Peyer's patch (tissue), 4 donors: ENCODE measurements at places on chromosomes 6 and 20.

GRCh38 chr6:13268913-13269518 lies 59.3 kb downstream of the TBC1D7 start:
- no peak for DNase-seq

DNA sequence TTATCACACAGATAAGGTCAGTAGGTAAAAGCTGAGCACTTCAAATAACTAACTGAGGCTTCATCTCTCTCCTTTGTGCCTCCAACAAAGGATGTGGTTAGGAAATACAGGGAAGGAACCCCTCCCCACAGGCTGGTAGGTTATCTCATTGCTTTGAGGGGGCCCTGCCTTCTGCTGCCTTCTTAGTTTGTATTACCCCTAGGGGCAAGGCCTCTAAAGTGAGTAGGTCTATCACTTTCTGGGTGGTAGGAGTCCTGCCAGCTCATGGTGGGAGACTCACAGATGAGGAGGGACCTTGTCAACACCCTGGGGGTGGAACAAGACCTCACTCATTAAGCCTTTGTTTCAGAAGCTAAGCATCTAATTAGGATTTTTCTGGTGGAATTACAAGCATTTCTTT lies 34.6 kb downstream of the EDN1 start:
- no peak for DNase-seq

- DNase-seq: no peak
Measured at GRCh38 chr6:162363757-162364156, 363.8 kb downstream of the PRKN start.

DNA sequence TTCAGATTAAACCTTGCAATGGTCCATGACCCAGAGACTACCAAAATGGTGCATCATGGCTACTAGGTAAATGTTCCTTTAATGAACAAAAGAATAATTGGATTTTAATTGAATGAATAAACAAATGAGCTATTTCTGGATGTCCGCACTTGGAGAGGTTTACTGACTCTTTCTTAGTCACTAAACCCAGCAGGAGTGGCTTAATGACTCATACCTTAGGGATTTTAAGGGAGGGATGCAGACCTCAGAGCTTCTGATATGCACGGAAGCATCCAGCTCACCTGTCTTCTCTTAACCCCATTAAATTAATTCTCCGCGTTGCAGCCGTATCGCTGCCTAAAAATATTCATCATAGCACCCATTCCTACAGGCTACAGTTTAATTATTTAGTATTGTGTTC lies 970.0 kb upstream of the SLC35B3 start:
- no peak for DNase-seq

DNA sequence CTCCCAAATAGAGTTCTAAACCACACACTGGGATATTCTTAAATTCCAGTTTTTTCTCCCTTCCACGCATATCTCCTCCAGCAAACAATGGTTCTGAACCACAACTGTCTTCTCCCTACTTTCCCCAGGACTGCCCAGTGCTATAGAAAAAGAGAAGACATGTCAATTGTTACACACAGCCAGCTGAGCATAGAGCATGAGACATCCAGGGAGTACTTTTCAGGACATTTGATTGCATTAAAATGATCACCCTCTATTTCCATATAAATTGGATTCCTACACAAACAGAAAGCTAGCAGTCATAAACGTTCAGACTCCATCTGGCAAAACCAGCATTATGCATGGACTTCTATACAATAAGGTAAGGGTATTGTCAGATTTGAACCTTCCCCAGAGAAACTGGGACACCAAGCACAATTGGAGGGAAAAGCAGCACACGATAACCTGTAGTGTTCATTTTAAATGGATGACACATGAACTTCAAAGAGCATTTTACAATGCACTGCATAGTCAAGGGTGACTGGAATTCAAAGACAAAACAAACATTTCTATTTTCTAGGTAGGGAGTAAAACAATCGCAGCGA lies 93.1 kb upstream of the HEY2 start:
- no peak for DNase-seq

- DNase-seq: peak; percentile 81
Measured at GRCh38 chr20:17898548-17898994, 70.0 kb downstream of the SNX5 start.

GRCh38 chr6:36759148-36759759 lies 61.6 kb downstream of the RAB44 start:
- DNase-seq: peak; percentile 93

DNA sequence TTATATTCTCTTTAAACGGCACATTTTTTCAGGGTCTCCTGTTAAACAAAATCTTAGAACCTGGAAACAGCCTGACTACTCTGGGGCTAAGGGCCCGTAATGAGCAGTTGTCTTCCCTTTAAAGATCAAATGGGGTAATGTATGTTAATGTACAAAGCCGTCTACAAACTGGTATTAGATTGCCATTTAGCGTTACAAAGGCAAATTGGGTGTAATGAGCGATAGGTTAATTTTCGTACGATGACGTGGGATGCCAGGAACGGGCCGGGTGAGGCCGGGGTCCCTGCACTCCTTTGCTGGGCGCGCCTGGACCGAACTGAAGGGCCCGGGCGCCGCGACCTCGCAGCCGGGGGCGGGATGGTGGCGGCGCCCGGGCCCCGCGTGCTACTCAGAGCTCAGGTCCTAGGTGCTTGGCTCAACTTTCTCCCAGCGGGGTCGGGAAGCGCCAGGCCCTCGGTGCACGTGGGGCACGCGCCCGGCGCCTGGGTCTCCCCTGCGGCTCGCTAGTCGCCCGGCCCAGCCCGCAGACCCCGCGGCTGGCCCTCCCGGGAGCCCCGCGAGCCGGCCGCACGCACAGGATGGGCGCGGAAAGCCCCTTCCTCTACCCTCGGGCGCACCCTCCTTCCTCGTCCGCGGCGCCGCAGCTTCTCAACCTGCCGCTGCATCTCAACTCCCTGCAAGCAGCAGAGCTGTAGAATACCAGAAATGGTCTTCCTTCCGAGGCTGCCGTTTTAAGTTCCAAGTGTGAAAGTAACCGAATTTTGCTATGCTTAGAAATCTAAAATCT lies 5.9 kb downstream of the NKX2-4 start:
- DNase-seq: no peak

GRCh38 chr20:14134004-14134403 lies 138.7 kb downstream of the MACROD2 start:
- no peak for DNase-seq

DNA sequence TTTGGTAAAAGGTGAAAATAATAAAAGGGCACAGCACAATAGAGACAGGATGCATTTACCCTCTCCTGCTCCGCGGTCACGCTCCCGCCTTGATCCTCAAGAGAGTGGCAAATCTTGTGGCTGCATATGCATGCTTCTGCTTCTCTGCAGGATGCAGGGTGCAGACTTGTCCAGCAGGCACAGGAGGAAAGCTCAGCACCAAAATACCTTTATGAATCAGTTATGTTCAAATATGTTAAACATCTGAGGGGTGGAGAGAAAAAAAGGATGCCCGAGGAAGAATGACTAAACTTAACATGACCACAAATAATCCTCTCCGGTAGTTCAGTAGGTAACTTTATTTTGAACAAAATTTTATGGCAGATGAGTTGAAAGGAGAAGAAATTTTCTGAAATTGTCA lies 366.1 kb upstream of the SOX4 start:
- DNase-seq: no peak

DNA sequence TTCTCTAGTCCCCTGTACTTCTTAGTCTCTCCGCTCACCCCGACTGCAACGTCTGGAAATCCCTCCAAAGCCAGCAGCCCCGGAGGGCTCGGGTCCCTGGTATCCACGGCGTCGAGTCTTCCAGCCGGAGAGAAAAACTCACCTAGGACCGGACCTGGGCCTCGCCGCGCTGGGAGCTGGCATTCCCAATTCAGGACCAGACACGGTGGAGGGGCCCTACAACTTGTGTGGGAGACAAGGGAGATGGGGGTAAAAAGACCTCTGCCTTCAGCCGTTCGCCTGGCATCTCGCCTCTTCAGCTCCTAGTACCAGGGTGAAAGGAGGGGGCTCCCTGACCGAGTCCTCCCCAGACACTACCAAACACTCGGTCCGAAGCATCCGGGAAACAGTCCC lies 64.3 kb downstream of the GPX5 start:
- DNase-seq: no peak

DNA sequence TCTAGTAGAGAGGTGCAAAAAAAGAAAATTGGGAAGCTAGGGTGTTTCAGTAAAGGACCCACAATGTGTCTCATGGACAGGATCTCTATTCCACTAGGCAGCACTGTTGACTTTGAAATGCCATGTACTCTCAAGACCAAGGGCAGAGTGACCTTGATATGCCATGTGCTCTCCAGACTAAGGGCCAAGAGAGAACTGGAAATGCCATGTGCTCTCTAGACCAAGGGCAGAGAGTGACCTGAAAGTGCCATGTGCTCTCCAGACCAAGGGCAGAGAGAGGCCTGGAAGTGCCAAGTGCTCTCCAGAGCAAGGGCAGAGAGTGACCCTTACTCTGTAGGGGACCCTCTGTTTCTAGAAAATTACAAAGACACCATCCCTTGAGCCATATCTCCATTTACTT lies 49.3 kb upstream of the HTR1B start:
- DNase-seq: no peak

DNA sequence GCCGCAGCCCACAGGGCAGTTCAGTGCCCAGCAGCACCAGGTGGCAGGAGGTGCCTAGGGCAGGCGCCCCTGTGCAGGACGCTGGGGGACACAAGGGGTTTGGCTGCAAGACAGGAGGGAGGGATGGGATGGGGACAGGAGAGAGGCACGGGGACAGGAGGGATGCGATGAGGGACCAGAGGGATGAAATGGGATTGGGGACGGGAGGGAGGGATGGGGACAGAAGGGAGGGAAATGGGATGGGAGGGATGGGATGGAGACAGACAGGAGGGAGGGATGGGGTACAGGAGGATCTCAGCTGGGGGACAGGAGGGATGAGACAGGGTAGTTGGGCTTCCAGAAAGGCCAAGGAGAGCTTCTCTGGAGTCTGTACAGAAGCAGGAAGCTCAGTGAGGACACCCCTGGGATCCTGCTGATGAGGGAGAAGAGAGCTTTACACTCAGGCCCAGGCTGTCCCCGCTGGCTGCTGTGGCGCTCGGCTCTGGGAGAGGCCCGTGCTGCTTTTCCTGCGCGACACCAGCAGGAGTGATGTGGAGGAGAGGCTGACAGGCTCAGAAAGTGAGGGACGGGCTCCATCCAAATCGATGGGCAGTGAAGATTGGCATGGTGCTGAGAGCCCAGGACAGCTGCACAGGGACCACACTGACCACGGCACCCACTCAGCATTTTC lies 400.8 kb downstream of the SMOC2 start:
- DNase-seq: no peak

DNA sequence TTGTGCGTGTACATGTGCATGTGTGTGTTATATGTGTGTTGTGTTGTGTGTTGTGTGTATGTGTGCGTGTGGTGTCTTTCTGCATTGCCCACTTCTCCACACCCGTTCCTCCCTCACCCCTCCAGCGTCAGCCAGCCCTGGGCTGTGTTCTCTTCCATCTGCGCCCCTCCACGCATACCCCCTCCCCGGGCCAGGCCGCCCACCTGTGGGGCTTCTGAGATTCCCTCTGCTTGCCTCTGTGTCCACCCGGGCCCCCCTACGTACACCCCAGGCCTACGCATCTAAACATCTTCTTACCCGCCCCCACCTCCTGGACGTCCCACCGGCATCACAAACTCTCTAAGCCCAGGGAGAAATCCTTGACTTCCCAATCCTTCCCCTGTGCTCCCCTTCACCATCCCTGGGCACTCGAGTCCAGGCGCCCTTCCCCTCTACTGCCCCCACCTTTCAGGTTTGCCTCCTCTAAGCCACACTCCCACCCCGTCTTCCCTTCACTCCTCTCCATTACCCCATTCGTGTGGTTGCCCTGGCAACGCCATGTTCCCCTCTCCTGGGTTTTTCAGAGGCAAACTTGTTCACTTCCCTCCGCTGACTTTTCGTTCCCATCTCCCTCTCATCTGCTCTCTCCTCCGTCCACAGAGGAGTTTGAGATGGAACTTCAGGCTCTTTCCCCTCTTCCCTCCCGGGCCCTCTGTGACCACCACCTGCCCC lies 81.7 kb upstream of the NNAT start:
- DNase-seq: no peak

GRCh38 chr6:135162678-135163439 lies 18.2 kb upstream of the MYB start:
- DNase-seq: peak; percentile 42

- DNase-seq: no peak
Measured at GRCh38 chr6:131262060-131262459, 126.8 kb downstream of the AKAP7 start.

GRCh38 chr6:166667796-166668610 lies 41.0 kb upstream of the RPS6KA2 start:
- DNase-seq: no peak

GRCh38 chr6:19549109-19549508 lies 288.1 kb upstream of the ID4 start:
- no peak for DNase-seq

GRCh38 chr6:17361013-17361412 lies 32.4 kb upstream of the CAP2 start:
- DNase-seq: no peak

DNA sequence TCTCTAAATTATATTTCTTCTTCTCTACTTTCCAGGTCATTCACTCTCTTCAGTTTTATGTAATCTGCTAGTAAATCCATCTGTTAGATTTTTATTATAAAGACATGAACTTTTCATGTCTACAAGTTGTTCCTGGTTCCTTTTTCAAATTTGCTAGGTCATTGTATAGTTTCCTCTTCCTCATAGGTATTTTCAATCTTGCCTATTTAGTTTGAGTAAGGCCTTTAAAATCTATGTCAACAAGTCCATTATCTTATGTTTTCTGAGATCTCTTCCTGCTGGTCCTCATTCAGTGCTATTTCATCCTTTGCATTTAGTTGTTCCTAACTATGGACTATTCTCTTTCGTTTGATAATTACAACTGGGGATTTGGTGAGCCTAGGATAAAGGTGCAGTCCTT lies 11.0 kb downstream of the RRBP1 start:
- DNase-seq: no peak
